IPS DF 6.9 (cell line): ENCODE measurements at places on chromosomes 7 and 10.

GRCh38 chr7:90276033-90276728 is 31.2 kb downstream of the CFAP69 start:
- no peak for DNase-seq

GRCh38 chr10:80205477-80206276 is at the start of gene ANXA11:
Gene ANXA11 (minus strand): TSS chr10:80205537. CDS start chr10:80172861, 32,676 bp downstream.
- DNase-seq: peak; percentile 43

GRCh38 chr7:23467806-23468525 is 2.3 kb downstream of the IGF2BP3 start:
- no peak for DNase-seq

DNA sequence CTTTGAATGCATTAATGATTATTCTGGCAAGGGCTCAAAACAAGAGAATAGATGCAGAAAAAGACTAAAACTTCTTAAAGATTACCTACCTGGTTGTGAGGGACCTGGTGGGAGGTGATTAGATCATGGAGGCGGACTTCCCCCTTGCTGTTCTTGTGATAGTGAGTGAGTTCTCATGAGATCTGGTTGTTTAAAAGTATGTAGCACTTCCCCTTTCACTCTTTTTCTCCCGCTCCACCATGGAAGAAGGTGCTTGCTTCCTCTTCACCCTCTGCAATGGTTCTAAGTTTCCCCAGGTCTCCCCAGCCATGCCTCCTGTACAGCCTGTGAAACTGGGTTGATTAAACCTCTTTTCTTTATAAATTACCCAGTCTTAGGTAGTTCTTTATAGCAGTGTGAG is 226.6 kb downstream of the ARHGAP12 start:
- DNase-seq: no peak

DNA sequence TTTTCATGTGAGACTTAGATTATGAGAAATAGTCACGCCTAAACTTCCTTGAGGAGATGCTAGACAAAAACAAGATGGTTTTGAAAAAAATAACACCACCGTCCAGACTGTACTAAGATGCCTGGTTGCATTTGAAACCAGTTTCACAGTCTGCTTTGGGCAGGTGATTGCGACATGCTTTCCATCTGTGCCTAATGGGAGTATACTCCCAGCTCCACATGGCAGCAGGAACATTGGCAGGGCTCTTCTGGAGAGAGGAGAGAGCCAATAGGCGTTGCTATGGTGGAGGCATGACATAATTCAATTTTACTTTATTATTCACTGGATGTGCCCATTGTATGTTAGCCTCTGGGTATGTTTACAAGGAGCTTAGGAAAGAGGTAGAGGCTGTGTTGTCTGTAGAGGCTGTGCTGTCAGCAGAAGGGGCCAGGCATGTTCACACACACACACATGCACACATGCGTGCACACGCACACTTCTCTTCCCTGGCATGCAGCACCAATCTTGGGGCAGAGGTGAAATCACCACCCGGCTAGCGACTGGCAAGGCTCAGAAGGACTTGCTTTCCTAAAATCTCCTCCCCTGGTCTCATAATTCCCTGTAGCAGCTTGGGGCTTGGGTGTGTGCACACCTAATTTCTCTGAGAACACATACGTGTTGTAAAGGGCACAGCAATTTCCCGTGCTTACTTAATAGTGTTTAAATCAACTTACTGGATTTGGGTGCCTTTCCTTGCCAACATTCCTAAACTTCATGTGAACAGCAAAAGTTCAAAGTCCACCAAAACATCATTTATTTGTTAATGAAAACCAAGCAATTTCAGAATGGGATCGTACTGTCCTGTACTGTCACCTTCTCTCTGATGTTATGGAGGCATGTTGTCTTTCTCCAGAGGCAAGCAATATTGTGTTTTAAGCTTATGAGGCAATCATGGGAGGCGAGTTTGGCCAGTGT is 162.1 kb downstream of the TCF7L2 start:
- DNase-seq: no peak
